ENCODE measurements at places on chromosomes 16 and 17.

DNA sequence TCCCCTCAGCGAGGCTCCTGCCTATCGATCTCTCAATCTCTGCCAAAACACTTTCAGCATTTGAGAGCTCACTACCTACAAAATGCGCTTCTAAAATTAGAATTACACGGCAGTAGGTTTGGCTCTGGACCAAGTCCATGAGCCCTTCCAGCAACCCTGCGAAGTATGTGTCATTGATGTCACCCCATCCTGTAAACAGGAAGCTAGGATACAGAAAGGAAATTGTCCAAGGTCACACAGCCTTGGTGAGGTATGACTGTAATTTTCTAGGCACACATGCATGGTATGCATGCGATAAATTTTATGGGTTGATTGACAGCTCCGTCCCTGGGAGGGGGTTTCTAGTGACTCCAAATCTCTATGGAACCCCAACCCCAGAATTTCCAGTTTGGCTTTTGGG, 330.3 kb upstream of the CDH5 start:
- DNase-seq = no peak

DNA sequence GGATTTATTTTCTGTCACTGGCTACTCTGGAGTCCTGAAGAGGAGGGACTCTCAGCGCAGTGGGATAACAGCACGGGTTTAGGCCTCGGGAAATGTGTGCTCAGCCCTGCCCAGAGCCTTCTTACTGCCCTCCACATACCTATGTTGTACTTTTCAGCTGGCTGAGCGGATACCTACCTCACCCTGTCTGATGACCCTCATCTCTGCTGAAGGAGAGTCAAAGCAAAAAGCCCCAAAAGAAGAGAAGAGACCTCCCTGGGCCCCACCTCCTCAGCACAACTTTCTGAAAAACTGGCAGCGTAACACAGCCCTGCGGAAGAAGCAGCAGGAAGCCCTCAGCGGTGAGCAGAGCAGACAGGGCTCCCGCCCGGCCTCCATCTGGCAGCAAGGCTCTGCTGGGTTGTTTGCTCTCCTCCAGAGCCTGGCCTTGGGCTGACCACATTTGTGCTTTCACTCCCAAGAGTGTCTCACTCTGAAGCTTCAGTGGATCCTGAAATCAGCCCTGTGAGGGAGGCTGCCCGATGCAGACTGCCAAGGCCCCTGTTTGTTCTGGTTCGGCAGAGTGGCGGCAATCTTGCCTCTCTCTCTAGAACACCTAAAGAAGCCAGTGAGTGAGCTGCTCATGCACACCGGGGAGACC, 10.3 kb downstream of the MYCBPAP start:
- no peak for DNase-seq

GRCh38 chr17:31357091-31357490, 34.4 kb upstream of the RAB11FIP4 start:
- no peak for DNase-seq

DNA sequence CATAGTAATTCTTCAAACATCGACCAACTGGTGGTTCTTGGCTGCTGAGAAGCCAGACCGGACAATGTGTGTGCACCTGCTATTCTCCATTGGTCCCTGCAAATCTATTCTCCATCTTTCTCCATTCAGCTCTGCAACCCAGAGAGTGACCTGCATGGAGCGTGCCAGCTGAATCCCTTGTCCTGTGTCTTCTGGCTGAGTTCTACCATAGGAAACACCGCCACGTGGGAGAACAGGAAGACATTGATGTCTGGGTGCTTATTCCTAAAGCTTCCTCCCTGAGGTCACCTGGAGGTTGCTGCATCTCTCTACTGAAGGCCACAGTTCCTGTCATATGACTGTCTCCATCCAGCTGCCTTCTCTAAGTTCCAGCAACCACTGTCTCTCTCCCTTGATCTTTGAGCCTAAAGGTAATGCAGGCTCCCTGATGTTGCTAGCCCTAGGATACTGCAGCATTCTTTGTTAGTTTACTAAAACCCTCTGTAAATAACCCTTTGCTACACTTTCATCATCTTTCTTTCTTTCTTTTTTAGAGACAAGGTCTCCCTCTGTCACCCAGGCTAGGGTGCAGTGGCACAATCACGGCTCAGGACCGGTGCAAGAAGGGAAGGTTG, 10.6 kb upstream of the SMG1 start:
- no peak for DNase-seq

- DNase-seq = no peak
Measured at GRCh38 chr16:51392521-51393187, 241.6 kb upstream of the SALL1 start.

DNA sequence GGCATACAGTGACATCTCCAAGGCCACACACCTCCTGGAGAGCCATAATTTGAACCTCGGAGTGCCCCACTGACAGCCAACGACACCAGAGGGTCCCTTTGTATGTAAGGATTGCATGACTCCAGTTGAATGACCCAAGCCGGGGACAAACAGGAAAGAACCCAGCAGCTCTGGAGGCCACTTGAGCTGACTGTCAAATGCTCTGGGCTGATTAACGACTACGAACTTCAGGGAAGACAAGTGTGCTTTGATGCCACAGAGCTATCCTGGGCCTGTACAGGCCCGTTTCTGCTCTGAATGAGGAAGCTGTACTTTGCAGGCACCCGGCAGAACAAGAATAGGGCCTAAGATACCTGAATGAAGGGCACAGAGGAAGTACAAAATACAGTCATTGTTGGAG, 404.6 kb downstream of the SLC39A11 start:
- DNase-seq = no peak

- DNase-seq = no peak
Measured at GRCh38 chr16:18950469-18951185, 24.4 kb upstream of the SMG1 start.

DNA sequence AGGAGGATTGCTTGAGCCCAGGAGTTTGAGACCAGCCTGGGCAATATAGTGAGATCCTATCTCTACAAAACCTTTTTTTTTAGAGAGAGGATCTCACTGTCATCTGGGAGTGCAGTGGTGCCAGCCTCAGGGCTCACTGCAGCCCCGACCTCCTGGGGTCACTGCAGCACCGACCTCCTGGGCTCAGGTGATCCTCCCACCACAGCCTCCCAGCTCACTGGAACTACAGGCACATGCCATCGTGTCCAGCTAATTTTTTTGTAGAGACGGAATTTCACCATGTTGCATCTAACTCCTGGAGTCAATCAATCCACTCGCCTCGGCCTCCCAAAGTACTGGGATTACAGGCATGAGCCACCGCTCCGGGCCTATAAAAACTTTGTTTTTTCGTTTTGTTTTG, 15.4 kb downstream of the MAPK8IP3 start:
- DNase-seq = no peak

- no peak for DNase-seq
Measured at GRCh38 chr16:11391576-11391975, 46.3 kb downstream of the RMI2 start.

Data from cortex of kidney (tissue), 1 donor.